ENCODE measurements at places on chromosomes 2 and 18. TPM values are rescaled to one million over a fixed set of nuclear protein-coding genes. Genes with fewer than 3 reads are reported as not detected.

MRPL30 gene
- total RNA-seq: 26.0 TPM

SPRED2 gene
- 6.7 TPM for total RNA-seq

GALR1 gene
- not detected for total RNA-seq

SERTAD2 gene
- 43.8 TPM for total RNA-seq

NEUROD1 gene
- not detected for total RNA-seq

DNA sequence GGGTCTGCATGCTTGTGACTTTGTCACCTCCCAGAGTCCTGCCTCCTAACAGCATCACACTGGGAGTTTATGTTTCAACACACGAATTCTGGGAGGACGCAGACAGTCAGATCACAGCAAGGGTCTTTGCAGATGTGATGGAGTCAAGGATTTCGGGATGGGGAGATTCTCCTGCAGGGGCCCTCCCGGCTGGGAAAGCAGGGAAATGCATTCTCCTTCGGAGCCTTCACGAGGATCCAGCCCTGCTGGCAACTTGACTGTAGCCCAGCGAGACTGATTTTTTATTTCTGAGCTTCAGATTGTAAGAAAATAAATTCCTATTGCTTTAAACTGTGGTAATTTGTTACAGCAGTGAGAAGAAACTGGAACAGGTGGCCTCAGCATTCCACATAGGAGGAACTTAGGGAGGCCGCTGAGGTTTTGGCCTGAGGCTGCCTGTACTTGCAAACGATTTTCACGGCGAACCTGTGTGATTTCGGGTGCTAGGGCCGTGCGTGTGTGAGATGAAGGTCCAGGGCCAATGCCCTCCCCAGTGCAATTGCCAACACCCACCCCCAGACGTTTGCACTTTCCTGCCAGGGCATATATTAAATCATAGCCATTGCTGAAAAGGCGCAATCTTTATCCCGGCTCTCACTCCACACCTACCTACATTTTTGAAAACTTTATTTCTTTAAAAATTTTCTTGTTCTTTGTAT, 79.8 kb downstream of the ASB1 start:
- no peak for DNase-seq
- H3K36me3 ChIP-seq: no peaks in the 10 kb centered on the region
- H3K4me3 ChIP-seq: no peak overlapping the region
- no peaks in the 10 kb centered on the region for H3K4me1 ChIP-seq
- no peaks in the 10 kb centered on the region for H3K27me3 ChIP-seq

GRCh38 chr2:200193791-200194190, 112.7 kb upstream of the SPATS2L start:
- no peak overlapping the region for H3K4me3 ChIP-seq
- H3K4me1 ChIP-seq: no peaks in the 10 kb centered on the region
- no peak for DNase-seq

DNA sequence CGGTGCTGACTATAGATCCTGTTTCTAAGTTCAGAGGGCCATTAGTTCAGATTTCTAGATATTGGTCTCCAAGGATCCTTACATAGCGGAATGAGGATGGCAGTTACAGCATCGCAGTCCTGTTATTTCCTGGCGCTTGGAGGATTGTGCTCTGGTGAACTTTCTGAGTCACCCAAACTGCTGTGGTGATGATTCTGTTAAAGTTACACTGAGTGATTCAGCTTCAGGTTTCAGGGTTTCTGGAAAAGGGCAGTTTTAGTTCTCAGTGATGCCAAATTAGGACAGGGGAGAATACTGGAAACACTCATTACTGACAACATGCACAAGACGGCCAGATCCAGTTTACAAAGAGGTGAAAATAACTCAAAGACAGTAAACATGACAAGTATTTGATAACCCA, 52.1 kb upstream of the ANKRD62 start:
- H3K27me3 ChIP-seq: peaks cover 3% of the 10 kb centered on the region
- DNase-seq: no peak
- H3K36me3 ChIP-seq: no peaks in the 10 kb centered on the region

DNA sequence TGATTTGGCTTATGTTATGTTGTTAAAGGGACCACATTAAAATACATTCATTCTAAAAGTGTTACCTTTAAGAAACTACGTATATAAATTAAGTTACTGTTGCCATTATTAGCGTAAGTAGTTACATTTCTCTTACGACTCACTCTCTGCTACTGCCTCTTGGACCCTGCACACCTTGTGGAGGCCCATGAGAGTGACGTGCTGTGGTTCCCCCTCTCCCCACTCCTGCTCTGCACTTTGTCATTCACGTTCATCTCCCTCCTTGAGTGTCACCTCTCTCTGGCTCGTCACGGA, 830 bp upstream of the MERTK start:
- DNase-seq: no peak
- no peak overlapping the region for H3K27ac ChIP-seq
- H3K27me3 ChIP-seq: no peaks in the 10 kb centered on the region
- no peaks in the 10 kb centered on the region for H3K36me3 ChIP-seq
- peak overlapping the region; percentile 65 for H3K4me3 ChIP-seq

GRCh38 chr2:179454443-179455171, 190.0 kb upstream of the SESTD1 start:
- H3K4me3 ChIP-seq: no peak overlapping the region
- H3K36me3 ChIP-seq: no peaks in the 10 kb centered on the region
- H3K27me3 ChIP-seq: no peaks in the 10 kb centered on the region
- H3K27ac ChIP-seq: no peak overlapping the region

DNA sequence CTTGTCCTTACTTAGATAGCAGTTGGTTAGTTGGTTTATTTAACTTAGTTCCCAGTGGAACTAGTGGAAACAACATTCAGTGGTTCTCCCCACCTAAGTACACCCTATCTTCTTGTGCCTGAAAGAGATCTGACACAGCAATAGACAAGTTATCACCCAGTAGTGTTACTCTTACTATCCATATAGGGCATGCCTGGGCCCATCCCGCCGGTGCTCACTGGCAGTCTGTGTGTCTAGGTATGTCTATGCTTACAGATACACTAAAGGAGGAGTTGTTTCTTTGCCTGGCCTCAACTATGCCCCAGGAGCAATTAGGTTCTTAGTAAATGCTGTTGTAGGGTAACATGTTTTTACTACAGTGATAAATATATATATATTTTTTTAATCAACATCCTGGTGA, 12.0 kb upstream of the NRP2 start:
- no peak for DNase-seq
- H3K4me1 ChIP-seq: no peaks in the 10 kb centered on the region
- H3K27ac ChIP-seq: no peak overlapping the region

Data from naive thymus-derived CD4-positive, alpha-beta T cell (primary cell).